Skin of body (tissue), 3 donors: ENCODE measurements at places on chromosomes 4 and X. TPM values are rescaled to one million over a fixed set of nuclear protein-coding genes. Genes with fewer than 3 reads are reported as not detected.

- no peak for DNase-seq
Observed at GRCh38 chr4:53480909-53481308, 103.5 kb downstream of the FIP1L1 start.

DNA sequence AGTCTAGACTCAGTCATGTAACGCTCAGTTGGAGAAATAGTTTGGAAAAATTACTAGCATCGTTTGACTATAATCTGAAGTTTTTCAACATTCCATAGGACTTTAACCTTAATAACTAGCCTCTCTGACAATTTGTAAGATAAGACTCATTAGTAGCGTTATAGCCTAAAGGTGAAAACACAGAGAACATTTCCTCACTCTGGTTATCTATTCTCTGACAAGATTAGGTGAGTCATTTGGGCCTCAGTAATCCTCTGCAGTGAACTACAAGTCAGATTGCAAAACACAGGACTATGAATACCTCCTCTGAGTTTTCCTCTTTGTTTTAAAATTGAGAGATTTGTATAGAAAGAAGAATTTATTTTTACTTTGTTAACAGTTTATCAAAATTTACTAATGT is 31.8 kb upstream of the PDLIM5 start:
- no peak for DNase-seq

DNA sequence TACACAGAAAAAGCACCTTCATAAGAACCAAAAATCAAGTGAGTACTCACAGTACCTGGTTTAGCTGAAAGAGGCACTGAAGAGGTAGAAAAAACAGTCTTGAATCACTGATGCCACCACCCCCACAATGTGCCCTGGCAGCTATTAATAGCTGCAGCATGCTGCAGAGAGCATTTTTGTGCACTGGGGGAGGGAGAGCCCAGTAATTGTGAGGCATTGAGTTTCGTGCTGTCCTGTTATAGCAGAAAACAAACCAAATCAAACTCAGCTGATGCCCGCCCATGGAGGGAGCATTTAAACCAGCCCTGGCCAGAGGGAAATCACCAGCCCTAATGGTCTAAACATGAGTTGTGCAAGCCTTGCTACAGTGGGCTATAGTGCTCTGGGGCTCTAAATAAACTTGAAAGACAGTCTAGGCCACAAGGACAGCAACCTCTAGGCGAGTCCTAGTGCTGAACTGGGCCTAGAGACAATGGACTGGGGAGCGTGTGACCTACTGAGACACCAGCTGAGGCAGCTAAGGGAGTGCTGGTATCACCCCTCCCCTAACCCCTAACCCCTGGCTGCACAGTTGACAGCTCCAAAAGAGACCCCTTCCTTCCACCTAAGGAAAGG is 106.3 kb upstream of the TMLHE start:
- DNase-seq, result no peak

GRCh38 chrX:39814391-39814790 is 283.4 kb downstream of the BCOR start:
- no peak for DNase-seq

- DNase-seq, result no peak
Observed at GRCh38 chr4:172819353-172819752, 349.3 kb upstream of the GALNT7 start.

GRCh38 chr4:3362431-3363287 is 69.8 kb downstream of the RGS12 start:
- no peak for DNase-seq

- no peak for DNase-seq
Observed at GRCh38 chr4:141569141-141569540, 67.2 kb upstream of the IL15 start.

DNA sequence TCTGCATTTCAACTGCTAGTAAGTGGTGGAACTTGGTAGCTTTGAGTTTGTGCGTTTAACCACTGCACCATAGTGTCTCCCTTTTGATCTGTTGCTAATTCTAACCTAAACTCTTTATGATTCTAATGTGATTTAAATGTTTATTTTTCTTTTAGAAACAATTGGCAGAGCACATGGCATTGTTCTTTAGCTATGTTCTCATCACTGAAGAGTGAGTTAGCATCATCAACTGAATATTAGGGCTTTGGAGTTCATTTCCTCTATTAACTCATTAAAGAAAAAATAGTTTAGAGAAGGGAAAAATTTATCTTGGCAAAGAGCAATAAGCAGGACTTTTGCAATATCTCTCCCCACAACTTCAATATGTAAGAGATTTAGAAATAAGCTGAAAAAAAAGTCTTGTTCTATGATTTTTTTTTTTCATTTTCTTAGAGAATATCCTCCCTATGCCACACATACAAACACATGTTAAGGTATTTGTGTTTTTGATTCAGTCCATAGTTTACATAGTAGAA is 25.7 kb downstream of the CPEB2 start:
- DNase-seq, result no peak

- DNase-seq, result no peak
Observed at GRCh38 chr4:140056015-140056414, 98.0 kb downstream of the MAML3 start.

- DNase-seq, result peak; percentile 80
Observed at GRCh38 chrX:56563231-56564161, at the start of gene UBQLN2. UBQLN2 (plus strand) TSS chrX:56563627; CDS start chrX:56563874, 247 bp downstream.

DNA sequence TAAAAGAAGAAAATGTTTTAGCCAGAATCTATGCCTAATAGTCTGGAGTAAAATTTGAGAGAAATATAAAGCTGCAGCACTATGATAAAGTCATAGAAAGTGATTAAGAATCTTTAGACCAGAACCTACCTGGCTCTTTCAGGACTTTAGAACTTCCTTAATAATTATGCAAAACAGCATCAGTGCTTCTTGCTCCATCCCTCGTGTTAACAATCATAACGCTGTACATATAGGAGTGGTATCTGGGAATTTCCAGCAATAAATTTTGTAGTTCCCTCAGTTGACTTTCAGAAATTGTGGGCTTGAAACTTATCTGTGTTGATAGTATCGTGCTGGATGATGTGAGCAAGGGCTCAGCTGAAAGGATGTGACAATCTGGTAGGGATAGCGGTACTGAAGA is 102.1 kb upstream of the RASGEF1B start:
- DNase-seq, result no peak

- no peak for DNase-seq
Observed at GRCh38 chr4:156619154-156619934, 352.3 kb downstream of the PDGFC start.

DNA sequence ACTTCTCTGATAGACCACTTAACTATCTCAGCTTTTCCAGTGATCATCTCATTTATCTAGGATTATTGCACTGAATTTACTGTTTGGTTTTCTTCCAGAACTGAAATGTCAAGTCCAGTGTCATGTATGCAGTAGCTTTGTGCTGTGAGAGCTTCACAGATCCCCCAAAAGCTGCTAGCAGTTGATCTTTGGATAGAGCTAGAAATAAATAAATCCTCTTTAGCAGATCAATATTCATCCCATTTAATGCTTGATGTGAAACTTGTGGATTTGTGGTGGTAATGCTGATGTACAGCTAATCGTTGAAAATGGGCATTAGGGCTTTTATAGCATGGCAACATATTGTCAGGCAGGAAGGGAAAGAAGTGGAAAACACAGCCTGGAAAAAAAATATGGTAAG is 509.6 kb upstream of the FAM241A start:
- no peak for DNase-seq

- DNase-seq, result no peak
Observed at GRCh38 chr4:113971706-113972360, 7.6 kb downstream of the ARSJ start.

DNA sequence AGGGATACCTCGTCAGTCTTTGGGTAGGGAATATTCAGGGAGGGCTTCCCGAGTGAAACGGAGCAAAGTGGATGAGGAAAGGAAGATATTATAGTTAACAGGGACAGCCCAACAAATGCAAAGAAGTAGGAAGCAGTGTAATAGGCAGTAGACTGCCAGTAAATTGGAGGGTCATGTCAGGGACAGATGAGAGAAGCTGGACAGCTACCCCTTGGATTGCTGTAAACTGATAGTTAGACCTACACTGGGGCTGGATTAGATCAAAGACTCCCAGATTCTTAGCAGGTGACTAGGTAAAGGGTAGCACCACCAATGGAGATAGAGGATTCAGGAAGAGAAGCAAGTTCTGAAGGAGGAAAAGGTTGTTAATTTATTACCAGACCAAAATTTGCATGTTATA is 48.0 kb downstream of the NPNT start:
- DNase-seq, result no peak

DNA sequence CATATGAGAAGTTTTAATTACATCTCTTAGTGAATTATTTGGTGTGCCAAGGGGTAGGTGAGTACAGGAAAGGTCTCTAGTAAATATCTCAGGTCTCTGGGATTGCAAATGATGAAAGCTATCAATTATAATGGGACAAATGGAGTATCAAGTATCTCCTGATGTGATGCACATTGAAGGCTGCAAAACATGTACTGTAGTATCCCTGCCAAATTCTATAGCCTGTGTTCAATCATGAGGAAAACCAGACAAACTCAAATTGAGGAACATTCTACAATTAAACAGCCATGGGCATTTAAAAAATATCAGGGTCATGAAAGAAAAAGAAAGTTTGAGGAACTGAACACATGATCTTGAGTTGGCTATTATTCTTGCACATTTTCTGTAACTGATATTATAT is 665.4 kb upstream of the PABPC4L start:
- DNase-seq, result no peak

- DNase-seq, result no peak
Observed at GRCh38 chr4:168993714-168994510, 16.1 kb downstream of the CBR4 start.

- no peak for DNase-seq
Observed at GRCh38 chrX:110962451-110962850, 133.5 kb upstream of the PAK3 start.

GRCh38 chrX:16705370-16705769 is 7.1 kb downstream of the CTPS2 start:
- DNase-seq, result no peak

DNA sequence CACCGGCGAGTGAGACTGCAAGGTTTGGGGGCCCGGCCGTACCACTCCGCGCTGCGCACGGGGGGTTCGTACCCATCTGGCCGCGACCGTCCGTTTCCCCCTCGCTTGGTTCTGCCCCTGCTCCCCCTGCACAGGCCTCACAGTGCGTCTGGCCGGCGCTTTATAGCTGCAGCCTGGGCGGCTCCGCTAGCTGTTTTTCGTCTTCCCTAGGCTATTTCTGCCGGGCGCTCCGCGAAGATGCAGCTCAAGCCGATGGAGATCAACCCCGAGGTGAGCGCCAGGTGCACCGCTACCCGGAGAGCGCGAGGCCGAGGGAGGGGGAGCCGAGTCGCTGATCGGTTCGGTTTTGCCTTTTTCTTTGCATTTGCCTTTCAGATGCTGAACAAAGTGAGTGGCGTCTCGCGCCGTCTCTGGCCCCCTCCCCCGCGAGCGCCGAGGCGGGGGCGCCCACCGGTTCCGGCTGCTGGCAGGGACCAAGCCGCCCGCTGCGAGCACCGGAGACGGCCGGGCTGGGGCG is at the start of gene UCHL1:
TSS of gene UCHL1 (plus strand) at position 189 of the 517 bp plus-strand sequence. CDS start at position 238, 49 bp downstream.
- DNase-seq, result no peak

DNA sequence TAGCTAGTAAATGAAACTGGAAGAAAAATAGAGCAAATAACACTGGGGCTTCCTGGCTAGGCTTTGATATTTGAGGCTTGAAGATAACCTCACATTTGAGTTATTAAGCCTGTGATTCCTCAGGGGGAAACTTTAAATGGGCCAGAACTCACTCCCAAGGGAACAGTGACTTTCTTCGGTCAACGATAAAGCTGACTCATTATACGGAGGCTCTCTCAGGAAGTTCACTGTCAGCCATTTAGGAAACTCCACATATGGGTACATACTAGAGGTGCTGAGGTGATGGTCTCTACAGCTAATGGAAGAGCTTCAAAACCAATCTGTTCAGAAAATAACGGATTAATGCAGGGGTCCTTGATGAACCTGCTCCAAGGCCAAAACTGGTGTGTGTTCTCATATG is 120.8 kb downstream of the SH2D1A start:
- DNase-seq, result no peak

DNA sequence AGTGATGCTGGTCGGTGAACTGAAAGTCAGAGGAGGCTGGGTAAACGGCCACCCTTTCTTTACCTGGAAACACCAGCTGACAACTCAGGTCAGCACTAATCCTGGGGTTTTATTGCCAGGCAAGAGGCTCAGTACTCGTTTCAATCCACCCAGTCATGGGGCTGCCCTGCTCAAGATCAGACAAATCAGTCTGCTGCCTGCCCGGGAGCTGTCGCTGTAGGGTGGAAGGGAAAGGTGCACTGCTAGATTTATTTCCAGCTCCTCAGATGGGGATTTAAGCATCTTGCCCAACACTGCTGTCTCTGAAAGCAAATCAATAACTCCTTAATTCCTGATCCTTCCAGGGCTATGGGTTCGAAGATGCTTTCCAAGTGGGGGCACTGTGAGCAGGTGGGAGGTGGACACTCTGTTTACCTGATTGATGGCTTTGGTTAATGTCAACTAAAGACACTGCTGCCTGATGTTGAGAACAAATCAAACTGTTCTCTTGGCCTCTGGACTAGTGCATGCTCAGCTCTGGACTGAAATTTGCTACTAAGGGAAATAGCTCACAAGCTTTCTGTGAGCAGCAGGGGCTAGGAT is 59.3 kb downstream of the PHKA2 start:
- DNase-seq, result no peak

DNA sequence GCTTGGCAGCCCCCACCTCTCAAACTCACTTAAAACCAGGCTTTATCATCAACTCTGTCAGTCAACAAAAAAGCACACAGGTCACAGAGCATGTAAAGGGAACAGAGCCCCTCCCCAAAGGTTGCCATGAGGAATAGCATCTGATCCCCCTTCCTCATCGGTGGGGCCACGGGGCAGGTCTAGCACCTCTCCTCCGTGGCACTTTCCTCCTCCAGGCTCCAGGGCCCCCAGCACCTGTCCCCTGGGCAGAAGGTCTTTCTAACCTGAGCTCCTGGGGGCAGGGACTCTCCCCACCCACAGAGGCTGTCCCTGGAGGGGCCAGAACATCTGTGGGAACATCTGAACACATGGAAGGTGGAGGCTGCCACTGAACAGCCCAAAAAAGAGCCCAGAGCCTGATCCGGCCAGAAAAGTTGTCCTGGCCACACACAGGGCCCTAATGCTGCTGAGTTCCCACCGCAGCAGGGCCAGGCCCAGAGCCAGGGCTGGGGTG is 65.7 kb downstream of the ZFYVE28 start:
- no peak for DNase-seq

DNA sequence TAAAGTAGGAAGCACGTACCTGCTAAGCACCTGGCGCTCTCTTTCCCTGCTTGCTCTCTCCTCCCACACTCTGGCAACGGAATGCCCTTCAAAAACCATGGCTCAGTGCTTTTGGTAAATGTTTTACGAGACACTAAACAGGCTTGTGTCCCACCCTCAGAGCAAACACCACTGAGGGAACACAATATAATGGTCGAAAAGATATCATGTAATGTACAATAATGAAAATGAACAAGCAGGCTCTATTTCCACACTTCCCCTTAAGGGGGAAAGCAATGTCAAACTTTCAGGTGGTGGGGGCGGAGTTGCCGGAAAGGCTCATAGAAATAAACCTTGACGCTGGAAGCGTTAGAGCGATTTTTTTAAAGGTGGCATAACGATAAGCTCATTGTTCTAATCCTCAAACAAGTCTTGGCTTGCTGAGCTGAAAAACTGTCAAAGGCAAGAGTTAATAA is 115.1 kb downstream of the RBM47 start:
- DNase-seq, result no peak

The ZNF518B gene
- total RNA-seq, result 32.3 TPM

The PROM1 gene
- 8.2 TPM for total RNA-seq

The CCSER1 gene
- 12.3 TPM for total RNA-seq

The RNF212 gene
- total RNA-seq, result 3.4 TPM

The SUPT20HL2 gene
- total RNA-seq, result not detected

The PDS5A gene
- 71.5 TPM for total RNA-seq

The CXorf66 gene
- not detected for total RNA-seq

The SRD5A3 gene
- total RNA-seq, result 6.5 TPM

The LNX1 gene
- 6.9 TPM for total RNA-seq

The SAGE1 gene
- not detected for total RNA-seq

The DOCK11 gene
- 25.7 TPM for total RNA-seq
